Stimulated activated CD4-positive, alpha-beta T cell treated with anti-CD3 and anti-CD28 coated beads, Interleukin-15, amount 100 ng/mL, for 24 hours (primary cell): ENCODE measurements at places on chromosomes 11 and 22.

GRCh38 chr11:130064596-130064995 is 5.1 kb upstream of the APLP2 start:
- no peak for DNase-seq

GRCh38 chr11:24609192-24610119 is 112.6 kb downstream of the LUZP2 start:
- no peak for DNase-seq

GRCh38 chr22:40039482-40040115 is 44.8 kb downstream of the FAM83F start:
- no peak for DNase-seq

GRCh38 chr11:133867456-133867855 is 22.1 kb upstream of the SPATA19 start:
- no peak for DNase-seq

DNA sequence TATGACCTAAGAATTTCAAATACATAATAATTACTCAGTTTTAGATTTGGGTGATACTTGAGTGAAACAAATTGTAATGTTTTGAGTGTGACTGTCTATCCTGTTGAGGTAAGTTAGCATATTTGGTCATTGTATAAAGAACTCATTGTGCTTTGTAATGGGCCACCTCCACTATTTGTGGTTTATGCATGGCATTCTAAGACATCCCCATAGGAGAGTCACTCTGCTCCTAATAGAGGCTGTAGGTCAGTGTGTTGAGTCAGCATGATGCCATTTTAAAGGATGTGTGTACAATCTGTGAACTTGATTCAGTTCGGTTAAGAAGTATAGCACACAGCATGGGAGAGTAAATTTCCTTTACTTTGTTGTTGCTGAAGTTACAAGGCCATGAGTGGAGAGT is 1112.4 kb downstream of the JRKL start:
- no peak for DNase-seq

GRCh38 chr11:7655253-7656217 is 17.8 kb downstream of the CYB5R2 start:
- DNase-seq: no peak

DNA sequence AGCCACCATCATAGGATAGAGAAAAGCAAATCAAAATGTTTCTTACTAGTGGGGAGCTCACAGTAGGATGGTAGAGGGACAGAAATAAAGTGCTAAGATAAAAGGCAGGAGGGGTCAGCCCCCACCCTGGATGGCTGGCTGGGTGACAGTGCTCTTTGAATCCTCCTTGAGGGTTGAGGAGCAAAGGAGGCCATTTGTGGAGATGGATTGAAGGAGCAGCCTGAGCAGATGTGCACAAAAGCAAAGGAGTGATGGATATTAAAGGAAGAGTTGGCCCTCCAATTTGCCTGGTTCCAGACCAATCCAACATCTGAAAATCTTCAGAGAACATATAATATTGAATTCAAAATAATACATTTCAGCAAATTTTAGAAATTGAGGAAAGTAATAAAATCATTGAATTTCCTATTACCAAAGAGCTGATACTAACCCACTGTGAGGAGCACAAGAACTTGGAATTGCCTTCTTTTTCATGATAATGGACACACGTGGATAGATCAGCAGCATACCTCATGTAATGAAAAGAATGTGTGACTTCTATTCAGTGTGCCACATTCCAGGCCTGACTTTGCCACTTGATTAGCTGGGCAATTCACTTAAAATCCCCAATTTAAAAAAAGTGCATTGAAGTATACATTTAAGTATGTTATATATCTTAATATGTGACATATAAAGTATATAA is 287.0 kb downstream of the FAT3 start:
- no peak for DNase-seq
